ENCODE measurements at places on chromosomes 3 and 15.
A peak's percentile ranks its signal among the peaks of the same experiment; 100 is the strongest.

GRCh38 chr3:76487446-76487845 lies 552.5 kb upstream of the ROBO2 start:
- DNase-seq = no peak

GRCh38 chr15:70765504-70766281 lies 2.3 kb upstream of the UACA start:
- DNase-seq = no peak

DNA sequence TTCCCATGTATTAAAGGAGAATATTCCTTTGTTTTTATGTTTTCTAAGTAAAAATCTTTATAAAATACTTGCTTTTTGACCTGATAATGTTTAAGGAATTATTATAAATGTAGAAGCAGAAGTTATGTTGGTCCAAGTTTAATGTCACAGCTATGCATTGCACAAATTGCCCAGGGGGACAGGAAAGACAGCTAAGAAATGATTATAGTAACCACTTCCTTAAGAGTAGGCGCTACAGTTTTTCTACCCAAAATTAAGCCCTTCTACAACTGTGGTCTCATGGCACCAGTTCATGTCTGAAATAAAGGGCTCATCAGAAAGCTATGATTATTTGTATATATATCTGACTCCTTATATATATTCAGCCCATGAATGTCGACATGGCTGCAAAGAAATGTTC lies 176.4 kb downstream of the GBE1 start:
- DNase-seq = no peak

GRCh38 chr3:56783644-56784447 lies 17.9 kb downstream of the ARHGEF3 start:
- DNase-seq = peak; percentile 55

DNA sequence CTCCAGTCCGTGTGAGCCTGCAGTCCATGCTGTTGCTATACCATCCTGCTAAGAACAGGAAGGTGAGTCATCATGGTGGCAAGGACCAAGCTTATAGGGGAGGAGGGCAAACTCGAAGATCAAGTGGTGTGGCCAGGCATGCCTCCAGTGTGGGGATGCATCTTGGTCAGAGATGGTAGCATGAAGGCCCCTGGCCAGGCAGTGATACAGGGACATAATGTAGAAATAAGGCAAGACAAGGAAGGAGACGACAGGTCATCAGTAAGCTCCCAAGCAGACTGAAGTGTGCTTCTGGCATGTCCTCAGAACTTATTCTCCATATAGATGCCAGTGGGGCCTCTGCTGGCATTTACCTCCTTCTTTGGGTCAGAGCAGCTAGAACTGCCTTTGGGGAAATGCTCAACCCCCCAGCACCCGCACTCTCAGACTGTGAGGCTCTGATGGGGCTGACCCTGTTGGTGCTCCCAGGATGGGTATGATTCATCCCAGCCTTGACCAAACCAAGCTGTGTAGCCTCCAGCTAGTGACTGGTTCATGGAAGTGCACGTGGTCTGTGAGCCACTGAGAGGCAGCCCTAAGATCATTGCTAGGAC lies 52.5 kb upstream of the ATP2B2 start:
- no peak for DNase-seq

All from left colon (tissue), 2 donors.